ENCODE measurements at places on chromosomes 1 and 21. TPM values are rescaled to one million over a fixed set of nuclear protein-coding genes. Genes with fewer than 3 reads are reported as not detected.

CALML6 gene
- total RNA-seq = 1.2 TPM

FMO3 gene
- total RNA-seq = 0.16 TPM

ASCL5 gene
- not detected for total RNA-seq

SPATA46 gene
- total RNA-seq = not detected

TGFBR3 gene
- total RNA-seq = 228 TPM

KRTAP11-1 gene
- total RNA-seq = not detected

REN gene
- not detected for total RNA-seq

FAM163A gene
- not detected for total RNA-seq

FAAH gene
- 3.2 TPM for total RNA-seq

RCC1 gene
- 30.8 TPM for total RNA-seq

KIF21B gene
- 0.12 TPM for total RNA-seq

ERG gene
- not detected for total RNA-seq

PKNOX1 gene
- 18.5 TPM for total RNA-seq

MTHFR gene
- total RNA-seq = 30.4 TPM

TRAF5 gene
- total RNA-seq = 20.4 TPM

NR1I3 gene
- total RNA-seq = not detected
